ENCODE measurements at places on chromosomes 5 and 9.

GRCh38 chr5:124747791-124748686 lies 1.6 kb upstream of the ZNF608 start:
- DNase-seq: peak; percentile 68

DNA sequence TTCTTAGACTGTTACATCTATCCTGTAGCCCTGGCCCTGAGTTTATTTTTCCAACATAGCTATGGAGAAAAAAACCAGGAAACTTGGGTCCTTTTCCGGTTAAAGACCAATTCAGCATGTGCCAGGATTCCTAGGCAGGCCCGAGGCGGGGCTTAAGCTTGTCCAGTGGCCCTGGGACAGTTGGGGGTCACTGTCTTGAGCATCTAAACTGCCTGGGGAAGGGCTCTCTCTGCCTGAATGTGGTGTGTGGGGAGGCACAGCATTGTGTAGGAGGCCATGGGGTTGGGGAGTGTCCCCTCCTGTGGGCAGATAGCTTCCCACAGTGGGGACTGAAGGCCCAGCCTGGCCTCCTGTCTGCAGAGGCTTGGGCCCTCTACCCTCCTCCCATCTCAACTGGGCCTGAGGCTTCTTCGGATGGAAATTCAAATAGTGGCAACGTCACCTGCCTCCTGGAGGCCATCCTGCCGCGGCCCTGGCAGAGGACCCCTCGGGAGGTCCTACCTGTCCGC lies 88.8 kb downstream of the PHF2 start:
- DNase-seq: no peak

DNA sequence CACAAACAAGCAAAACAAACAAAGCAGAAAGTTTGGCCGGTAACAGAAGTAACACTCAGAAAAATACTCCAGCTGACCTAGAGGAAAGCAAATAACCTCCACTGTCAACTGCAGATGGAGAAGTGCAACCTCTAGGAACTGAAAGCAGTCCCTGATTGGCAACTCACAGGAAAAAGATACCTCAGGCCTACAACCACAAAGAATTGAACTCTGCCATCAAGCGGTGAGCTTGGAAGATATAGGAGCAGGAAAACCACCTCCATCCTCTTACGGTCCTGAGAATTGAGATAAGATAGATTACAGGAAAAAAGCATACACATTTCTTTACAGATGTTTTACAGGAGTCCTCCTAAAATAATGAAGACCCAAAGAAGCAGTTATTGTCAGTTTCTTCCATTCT lies 184.5 kb downstream of the PDZD2 start:
- peak; percentile 61 for DNase-seq

DNA sequence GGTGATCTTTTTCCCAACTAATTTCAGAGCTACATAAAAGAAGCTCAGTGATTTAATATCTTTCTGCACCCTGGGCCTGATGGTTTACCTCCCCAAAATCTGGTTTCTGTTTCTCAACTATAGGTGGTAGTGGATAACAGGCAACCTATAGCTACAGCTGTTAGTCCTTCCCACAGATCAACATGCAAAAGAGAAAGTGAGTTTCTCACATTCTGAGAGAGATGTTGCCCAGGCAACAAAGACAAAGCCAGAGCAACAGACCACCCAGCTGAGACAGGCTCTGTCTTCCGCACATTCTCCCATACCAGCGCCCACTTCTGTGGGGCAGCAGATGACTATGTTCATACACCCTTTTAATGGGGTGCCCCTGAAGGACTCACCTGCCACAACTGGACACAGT lies 40.7 kb upstream of the PPP2R2B start:
- DNase-seq: no peak

GRCh38 chr9:91572044-91572443 lies 148.4 kb upstream of the NFIL3 start:
- no peak for DNase-seq

DNA sequence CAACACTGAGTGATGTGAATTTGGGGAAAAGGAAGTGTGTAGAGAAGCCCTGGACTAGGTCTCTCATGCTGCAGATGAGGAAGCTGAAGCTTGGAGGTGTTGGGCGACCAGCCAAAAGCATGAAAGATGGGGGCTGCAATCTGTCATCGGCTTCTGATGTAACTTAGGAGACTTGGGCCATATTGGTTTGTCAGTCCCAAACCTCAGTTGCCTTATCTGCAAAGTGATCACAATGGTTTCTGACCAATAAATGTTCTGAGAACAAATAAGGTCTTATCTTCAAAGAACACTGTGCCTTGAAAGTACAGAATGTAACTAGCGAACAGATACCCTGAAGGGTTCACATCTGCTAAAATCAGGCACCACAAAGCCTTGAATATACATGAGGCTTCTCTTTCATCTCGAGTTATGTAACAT lies 198.4 kb upstream of the NR3C1 start:
- peak; percentile 86 for DNase-seq

GRCh38 chr9:93677641-93678136 lies 101.3 kb downstream of the PHF2 start:
- no peak for DNase-seq

GRCh38 chr9:19698960-19699359 lies 89.9 kb downstream of the SLC24A2 start:
- no peak for DNase-seq

DNA sequence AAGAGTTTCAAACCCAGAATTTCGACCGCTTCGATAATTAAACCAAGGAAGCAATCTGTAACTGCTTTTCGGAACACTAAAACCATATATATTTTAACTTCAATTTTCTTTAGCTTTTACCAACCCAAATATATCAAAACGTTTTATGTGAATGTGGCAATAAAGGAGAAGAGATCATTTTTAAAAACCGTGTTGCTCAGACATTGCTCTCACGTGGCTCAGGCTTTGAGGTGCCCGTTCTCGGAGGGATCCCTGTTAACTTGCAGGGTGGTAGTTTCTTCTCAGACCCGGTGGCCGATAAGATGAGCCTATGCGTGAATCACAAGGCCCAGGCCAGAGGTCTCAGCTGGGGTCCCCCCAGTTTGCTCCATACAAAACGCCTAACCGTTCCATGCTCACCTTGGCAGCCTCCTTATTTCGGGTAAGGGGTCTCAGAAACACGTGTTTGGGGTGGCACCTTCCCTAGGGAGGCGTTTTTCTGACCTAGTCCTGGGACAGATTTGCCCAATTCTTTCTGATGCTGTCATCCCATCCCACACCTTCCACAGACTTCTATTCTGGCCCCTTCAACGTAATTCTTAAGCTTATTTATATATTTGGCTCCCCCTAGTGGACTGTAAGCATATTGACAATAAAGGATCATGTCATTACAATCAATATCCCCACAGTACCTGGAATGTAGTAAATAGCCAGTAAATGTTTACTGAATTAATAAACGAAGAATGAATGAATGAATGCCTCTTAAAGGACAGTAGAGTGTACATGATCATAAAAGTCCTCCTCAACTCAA lies 48.1 kb downstream of the THBS4 start:
- DNase-seq: peak; percentile 94

DNA sequence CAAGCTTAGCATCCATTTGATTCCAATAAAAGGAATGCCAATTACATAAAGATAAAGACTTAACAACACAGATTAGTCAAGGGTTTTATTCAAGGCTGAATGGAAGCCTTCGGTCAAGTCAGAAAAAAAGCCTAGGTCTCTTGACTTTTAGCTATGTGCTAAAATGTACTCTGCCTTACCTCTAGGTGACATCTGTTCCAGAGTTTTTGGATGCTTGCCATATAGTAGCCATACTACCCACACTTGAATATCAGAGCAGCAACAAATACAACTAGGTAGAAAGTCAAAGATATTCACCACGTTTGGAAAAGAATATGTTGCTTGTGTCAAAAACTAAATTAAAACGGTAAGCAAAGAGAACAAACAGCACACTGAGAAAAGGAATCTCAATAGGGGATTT lies 484.7 kb downstream of the ELAVL2 start:
- no peak for DNase-seq

GRCh38 chr5:179294891-179295777 lies 50.1 kb downstream of the ADAMTS2 start:
- DNase-seq: no peak
